Stimulated activated CD4-positive, alpha-beta T cell treated with anti-CD3 and anti-CD28 coated beads, Interleukin-4, amount 100 ng/mL, for 1 hour (primary cell): ENCODE measurements at places on chromosomes 2 and 18.
A peak's percentile ranks its signal among the peaks of the same experiment; 100 is the strongest.

DNA sequence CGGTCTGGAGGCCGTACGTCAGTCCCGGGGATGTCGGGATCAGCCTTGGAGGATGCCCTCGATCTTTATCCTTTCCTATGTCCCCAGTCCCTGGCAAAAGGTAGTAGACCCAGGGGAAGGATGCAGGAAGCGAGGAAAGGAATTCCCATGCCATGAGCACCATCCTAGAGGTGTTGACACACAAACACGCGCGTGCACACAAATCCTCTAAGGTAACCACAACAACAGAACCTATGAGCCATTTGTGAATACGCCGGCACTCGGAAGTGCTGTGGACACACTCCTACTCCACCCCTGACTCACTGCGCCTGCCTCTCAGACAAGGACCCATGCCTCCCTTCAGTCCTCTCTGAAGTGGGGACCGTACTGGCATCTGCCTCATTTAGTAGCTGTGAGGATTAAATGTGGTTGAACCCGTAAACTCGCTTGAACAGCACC is 11.3 kb upstream of the MLPH start:
- peak; percentile 42 for DNase-seq

DNA sequence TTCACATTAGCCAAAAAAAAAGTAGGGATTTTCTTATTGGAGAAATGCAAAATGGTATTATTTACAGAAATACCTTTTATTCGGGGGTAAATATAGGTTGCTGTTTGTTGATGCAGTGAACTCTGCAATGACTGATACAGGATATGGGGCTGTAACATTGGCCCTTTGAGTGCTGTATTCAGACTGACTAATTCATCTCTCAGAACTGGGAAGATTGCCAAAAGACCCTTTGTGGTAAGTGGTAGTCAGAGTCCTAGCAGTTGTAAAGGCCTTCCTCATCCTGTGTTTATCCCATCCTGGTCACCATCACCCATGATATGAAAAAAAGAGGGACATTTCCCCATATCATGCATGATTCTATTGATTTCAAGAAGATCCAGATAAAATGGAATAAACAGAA is 14.0 kb upstream of the DCC start:
- no peak for DNase-seq

- no peak for DNase-seq
Observed at GRCh38 chr2:30713698-30714097, 93.5 kb downstream of the CAPN13 start.

DNA sequence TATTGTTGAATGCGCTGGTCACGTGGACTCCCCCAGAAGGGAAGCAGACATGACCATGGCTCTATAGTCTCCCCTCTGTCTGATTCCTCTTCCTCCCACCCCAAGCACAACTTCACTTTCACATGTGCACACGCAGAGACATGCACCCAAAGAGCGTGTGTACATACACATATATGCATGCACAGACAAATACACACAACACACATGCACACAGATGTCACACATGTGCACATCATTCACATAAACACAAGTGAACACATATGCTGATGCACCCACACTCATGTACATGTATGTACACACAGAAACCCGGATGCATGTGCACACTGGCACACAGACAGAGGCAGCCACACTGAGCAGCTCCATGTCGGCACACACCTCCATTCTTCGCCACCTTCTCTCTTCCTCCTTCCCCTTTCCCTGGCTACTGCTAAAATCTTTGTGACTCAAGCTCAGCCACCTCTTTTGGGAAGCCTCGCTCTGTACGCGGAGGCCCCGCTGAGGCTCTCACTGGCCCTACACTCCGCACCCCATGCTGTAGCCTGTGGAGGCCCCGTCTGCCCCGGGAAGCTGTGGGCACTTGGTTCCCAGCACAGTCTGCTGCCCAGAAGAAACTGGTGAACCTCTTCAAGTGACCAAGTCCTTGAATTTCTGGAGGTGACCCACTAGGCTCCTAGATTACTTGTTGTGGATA is 101.6 kb upstream of the TEX51 start:
- DNase-seq = no peak
